ENCODE measurements at places on chromosomes 2 and 18.

- no peak for DNase-seq
These were observed 35.5 kb downstream of the TMEFF2 start for GRCh38 chr2:192159208-192159607.

DNA sequence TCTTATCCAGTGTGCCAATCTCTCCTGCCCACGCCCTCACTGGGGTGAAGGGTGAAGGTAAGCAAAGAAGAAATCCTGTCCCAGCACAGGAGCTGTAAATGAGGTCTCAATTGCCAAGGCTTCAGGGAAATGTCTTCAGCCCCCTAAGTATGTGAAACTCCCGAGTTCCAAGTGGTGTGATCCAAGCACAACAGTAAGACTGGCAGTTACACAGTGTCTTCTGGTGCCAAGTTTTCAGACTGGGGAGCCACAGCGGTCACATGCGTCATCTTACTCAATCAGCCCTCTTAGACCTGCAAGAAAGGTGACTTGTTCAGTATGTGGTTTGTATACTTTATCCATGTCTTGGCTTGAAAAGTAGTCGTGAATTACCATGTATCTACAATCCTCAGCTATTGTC is 55.0 kb upstream of the SPRED2 start:
- no peak for DNase-seq

DNA sequence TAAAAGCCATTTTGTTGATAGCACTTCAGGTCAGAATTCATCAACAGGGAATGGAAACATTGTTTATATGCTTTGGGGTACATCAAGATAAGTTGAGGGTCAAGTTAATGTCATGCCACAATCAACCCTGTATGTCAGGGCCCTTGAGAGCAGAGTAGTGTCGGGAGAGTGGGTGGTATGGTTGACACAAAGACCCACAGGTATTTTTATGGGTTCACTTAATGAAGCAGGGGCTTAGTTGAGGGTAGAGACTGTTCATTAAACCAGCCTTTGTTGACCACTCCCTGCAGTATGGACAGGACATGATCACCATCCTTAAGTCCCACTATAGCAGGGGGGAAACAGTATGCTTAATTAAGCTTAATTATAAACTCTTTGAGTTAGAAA is 5.7 kb downstream of the RPL37A start:
- no peak for DNase-seq

DNA sequence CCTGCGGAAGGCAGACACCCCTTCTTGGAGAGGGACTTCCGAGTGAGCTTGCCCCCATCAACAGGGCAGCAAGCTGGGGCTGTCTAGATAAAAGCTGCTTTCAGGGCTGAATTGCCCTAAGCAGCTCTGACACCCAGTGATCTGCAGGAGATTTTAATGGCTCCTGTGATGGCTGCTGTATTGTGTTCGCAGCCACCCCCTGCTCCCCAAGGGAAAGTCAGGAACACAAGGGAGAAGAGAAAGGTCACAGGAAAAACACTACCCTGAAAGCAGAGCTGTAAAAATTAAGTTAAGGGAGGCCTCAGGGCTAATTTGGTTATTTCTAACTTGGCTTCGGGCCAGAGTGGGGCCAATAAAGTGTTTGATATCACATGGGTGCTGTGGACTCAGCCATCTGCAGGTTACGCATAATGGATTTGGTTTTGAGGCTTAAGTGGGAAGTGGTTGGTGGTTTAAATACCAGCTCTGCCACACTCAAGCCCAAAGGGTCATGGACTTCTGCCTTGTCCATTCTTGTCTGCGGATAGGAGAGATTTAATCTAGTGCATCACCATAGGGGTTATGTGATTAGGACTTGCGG is 147.6 kb downstream of the CLIP4 start:
- DNase-seq, result no peak

DNA sequence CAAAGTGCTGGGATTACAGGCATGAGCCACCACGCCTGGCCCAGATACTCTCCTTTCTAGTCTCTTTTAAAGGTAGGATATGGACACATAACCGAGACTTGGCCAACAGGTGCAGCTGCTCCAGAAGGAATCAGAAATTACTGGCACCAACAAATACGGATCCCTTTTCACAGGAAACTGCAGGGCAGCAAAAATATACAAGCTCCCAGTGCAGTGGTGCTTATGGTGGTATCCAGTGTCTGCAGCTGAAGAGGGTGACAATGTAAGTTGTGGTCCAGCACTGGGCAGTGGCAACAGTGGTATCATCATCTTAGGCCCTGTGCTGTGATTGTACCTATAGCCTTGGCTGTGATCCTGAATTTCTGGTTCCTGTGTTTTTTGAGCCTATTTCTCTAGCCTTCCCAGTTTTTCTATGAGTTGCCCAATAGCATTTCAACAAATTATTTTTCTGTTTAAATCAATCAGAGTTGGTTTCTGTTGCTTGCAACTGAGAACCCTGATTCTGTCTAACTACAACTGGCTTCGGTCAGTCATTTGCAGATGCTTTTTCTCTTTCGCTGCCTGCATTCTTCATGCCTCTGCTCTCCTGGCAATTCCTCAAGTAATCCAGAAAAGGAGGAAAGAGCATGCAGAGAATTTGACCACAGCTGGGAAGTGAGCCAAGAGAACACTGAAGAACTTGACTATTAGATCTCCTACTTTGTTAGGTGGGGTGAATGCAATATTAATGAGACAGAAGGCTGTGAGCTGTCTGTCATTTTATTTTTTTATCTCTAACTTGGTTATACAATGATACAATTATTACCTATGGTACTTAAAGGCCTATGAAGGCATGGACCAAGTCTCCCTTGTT is 30.8 kb upstream of the EML4 start:
- no peak for DNase-seq

DNA sequence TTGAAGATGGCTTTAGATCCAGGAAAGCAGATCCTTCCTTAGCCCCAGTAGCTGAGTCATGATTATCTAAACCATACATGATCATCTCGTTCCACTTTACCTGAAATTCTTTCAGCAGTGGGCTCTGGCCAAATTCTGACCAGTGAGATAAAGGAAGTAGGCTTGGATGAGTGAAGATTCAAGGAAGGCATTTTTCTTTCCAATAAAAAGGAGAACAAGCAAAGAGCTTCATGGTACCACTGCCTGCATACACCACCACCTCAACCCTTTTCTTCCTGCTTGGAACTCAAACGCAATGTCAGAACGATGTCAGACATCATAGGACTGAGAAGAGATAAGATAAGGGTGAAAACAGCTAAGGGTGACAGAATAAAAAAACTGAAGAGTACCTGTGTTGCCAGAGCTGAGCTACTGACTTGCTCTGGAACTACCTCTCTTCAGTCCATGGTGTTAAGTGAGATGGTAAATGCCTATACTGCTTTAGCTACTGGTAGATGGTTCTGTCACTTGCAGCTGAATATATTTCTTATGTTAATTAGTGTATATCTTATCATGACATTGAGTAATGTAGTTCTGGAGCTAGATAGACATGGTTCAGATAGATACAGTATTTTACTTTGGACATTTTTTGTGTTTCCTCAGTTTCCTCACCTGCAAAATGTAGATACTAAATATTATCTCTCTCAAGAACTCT is 58.7 kb upstream of the ACVR1 start:
- DNase-seq, result no peak

GRCh38 chr2:110828330-110828729 is 96.0 kb downstream of the ACOXL start:
- no peak for DNase-seq

DNA sequence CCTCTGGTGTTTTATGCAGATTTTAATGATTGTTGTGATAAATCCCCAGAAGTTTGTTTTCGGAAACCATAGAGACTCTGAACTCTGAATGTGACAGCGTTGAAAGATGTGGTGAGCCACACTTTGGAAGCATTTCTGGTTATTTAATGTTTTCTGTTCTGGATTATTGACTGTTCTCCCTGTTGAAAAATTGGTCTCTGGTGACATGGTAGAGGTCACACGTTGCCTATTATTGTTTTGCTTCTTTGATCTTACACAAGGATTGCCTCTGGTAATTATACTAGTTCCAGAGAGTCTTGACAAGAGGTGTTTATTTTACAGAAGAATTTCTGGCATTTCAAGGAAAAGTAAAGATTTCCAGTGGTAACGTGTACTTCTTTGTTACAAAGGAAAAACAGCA is 127.1 kb downstream of the GREB1L start:
- no peak for DNase-seq

DNA sequence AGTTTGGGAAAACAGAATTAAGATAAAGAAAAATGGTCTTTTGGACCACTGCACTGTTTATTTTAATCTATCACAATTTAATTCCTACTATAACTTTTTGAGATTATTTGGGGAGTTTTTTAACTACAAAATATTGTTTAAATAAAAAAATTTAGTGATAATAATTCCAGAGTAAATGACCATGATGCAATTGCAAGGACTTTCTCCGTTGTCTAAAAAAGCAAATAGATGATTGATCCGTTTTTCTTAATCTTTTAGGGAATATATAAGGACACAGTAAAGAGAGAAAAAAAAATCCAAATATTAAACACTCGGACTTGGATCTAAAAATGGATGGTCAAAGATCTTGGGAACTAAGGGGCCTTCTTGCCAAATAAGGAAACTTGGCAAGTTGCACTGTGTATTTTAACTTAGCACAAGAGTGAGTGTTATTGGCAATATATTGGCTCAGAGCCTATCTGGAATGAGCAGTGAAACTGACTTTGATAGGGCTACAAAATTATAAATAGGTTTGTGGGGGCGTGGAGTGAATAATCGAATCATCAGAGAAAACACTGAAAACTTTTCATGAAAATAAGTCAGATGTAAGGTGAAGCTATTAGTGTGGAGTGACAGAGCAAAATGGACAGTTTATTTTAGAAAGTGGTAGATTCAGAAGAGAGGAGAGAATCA is 2.0 kb downstream of the MAP3K20 start:
- DNase-seq, result no peak

DNA sequence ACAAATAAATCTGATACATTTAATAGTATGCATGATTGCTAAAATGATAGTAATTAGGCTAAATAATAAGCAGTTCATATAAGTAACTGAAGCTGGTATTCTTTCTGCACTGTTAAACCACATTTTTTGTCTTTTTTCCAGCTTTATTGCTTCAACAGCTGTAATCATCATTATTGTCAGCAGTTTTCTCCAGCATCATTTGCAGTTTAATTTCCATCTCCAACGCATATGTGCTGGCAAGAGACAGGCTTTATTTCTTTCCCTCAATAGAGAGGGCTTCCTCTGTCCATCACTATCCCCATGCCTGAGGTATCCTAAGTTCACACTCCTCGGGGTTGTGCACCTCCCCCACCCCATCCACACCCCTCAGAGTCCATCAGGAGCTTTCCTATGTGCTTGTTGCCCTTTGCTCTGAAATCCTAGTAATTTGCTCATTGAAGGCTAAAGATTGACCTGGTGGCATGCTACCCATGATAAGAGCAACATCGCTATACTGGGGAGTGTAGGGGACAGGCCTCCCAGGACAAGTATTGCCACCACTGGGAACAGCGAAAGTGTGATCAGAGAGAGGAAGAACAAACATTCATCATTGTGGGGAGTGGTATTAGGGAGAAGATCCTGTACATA is 37.1 kb downstream of the B4GALT6 start:
- no peak for DNase-seq

- no peak for DNase-seq
These were observed 84.8 kb downstream of the CTIF start for GRCh38 chr18:48623468-48624235.

GRCh38 chr2:234292205-234292961 is 204.5 kb downstream of the ARL4C start:
- DNase-seq, result no peak

DNA sequence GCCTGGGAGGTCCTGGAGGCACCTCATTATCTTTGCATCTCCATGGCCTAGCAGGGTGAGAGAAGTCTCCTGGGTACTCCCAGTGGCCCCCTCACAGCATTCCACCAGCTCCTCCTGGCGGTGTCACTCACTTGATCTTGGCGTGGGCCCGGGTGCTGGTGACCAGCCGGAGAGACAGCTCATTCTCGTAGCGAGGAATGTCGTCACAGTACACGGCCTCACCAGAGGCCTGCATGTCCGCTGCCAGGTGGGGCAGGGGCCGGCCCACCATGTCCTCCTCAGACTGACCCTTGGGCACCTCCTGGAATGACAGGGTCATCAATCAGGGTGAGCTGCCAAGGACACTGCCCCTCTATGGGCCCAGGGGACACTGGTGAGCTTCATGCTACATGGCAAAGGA is 42.4 kb downstream of the XDH start:
- DNase-seq, result no peak

- DNase-seq, result no peak
These were observed 14.7 kb upstream of the DAW1 start for GRCh38 chr2:227856697-227857096.

GRCh38 chr2:43024515-43025011 is 201.8 kb downstream of the ZFP36L2 start:
- peak; percentile 85 for DNase-seq

- DNase-seq, result no peak
These were observed 596.9 kb upstream of the HNMT start for GRCh38 chr2:137367361-137367760.

GRCh38 chr2:105231232-105231619 is 10.3 kb upstream of the GPR45 start:
- no peak for DNase-seq

DNA sequence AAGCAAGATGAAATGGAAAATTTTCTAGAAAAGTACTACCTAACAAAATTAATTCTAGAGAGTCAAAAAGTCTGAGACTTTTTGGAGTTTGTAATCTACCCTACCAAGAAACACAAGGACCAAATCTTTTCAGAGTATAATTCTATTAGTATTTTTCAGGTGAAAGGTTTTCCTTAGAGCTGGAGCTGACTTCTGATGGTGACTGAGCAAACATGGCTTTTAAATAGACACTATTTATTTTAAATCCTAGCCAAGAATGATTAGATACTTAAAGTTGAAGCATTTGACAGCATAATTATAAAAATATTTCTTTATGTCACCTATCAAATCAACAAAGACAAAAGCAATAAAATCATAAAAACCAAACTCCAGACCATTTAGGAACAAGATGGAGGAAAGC is 26.6 kb downstream of the ZC3H6 start:
- no peak for DNase-seq

GRCh38 chr2:239942871-239943311 is 82.3 kb downstream of the NDUFA10 start:
- no peak for DNase-seq

DNA sequence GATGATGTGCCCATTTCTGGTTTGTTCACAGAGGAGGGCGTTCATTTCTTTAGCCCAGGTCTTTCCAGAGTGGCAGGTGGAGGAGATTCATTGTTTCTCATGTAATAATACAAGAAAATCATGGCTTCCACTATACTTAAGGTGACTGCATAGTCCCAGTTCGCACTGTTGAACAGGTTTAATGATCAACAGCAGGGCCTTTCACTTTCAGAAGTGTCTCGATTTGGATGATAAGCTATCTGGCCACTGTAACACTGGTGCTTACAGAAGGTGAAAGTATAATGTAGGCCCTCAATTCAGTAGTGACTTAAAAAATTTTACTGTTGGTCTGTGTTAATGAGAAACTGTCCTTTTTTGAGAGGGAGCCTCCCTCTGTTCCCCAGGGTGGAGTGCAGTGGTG is 1.4 kb downstream of the RMC1 start:
- DNase-seq, result no peak

DNA sequence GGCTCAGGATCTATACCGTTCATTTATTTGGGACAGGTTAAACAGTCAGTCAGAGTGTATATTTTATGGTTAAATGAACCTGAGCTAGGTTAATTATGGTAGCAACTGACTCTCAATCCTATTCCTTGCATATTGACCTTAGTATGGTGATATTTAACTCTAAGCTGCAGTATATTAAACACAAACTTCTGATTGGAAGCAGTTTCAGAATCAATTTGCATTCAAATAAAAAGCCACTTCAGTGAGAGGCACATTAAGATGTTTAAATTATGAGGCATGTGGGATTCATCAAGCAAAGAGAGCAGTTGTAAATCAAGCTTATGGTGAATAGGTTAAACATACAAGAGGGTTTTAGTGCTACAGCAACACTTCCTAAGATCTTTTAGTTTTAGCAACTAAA is 40.4 kb downstream of the FRZB start:
- DNase-seq, result no peak

Measured in WTC11 (cell line).